ENCODE measurements at places on chromosomes 12 and 14.

DNA sequence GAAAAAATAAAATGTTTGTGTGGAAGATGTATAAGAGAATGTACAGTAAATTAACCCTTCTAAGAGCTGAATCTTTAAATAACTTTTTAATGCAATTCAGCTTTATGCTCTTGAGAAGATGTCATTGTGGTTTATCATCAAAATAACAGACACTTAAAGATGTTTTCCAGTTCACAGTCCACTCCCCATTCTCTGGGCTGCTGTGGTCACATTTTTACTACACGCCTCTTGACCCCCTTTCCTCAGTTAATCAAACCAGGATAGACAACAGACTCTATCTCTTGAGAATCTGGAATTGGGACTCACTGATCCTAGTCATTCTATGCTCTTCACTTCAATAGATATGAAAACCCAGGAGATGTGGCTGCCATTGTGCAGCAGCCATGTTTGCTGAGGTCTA lies 24.7 kb upstream of the OR6J1 start:
- no peak for DNase-seq

- no peak for DNase-seq
Observed at GRCh38 chr12:52687497-52688385, 7.5 kb upstream of the KRT1 start.

GRCh38 chr14:101001311-101002069 lies 98.0 kb upstream of the RTL1 start:
- no peak for DNase-seq

- DNase-seq = no peak
Observed at GRCh38 chr14:98665007-98665406, 607.0 kb downstream of the BCL11B start.

GRCh38 chr12:20210621-20211215 lies 157.6 kb upstream of the PDE3A start:
- no peak for DNase-seq

DNA sequence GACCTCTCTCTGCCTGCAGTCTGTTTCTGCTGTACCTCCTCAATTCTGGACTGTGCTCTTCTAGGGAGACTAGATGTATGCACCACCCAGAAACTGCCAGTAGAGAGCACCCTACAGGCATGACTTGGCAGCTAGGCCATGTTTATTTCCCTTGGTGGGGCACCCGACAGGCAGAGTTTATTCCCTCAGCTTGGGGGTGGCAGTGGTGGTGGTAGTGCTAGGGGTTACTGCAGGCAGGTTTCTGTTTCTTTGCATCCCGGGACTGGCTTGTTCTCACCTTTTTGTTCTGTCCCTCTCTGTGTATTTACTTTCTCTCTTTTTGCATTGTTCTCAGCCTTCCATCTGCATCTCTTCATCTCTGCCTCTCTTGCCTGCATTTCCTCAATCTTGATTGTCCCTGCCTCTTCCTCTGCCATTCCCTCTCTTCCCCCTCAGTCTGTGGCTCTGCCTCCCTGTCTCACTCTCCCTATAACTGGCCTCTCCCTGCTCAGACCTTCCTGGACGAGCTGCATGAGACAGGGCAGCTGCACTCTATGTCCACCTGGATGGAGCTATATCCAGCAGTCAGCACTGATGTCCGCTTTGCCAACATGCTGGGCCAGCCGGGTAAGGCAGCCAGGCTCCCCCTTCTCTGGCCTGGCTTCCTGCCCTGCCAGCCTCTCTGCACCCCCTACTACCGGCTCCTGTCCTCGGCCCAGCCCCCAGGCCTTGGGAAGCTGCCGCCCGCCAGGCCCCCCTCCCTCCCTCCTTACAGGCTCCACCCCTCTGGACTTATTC lies 13.8 kb downstream of the PRPF40B start:
- DNase-seq = peak; percentile 76

DNA sequence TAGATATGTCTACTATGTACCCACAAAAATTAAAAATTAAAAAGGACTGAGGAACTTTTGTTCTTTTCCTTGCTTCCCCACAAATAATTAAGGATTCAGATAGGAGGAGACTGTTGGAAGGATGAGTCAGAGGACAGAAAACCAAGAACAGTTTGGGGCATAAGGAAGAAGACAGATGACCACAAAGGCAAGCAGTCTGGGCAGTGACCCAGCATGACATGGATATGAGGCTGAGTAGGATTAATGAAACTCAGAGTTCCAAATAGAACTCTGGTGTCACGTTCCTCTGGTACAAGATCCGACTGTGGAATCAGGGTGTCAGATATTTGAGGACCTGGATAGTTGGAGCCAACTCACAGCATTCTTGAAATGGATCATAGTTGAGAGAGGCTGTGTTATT lies 89.3 kb upstream of the SLC38A4 start:
- no peak for DNase-seq

GRCh38 chr12:110256780-110257431 lies 24.1 kb upstream of the ATP2A2 start:
- DNase-seq = no peak

DNA sequence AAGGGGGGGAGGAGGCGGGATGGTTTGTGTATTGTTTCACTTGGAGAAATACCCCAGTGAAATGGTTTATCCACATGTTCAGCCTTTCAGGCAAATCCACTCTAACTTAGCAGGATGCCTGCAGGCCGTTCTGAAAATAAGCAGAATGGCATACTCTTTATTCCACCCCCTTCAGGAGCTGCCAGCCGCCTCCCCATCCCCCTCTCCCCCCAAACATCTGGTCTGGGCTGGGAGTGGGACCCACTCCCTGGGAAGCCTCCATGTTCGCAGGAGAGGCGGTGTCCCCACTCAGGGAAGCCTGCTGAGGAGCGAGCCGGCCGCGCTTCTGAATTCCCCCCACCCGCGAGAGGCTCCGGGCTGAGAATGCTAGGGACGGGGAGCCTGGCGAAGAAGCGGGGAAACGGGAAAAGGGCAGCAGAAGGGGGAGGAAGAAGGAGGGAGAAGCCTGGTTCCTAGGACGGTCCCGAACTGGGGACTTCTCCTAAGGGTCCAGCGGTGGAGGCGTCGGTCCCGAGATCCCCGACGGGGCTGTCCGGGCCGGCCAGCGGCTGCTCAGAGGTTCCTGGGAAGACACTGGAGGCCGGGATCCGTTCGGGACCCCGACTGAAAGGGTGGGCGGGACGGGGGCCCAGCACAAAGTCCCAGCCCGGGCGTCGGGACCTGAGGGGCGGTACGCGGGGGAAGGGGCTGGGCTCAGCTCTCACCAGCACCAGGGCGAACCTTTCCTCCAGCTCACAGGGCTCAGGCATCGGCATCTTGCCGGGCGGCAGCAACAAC lies 666 bp downstream of the FMNL3 start:
- DNase-seq = peak; percentile 13

- no peak for DNase-seq
Observed at GRCh38 chr14:68523326-68523610, 269.6 kb downstream of the ZFP36L1 start.

DNA sequence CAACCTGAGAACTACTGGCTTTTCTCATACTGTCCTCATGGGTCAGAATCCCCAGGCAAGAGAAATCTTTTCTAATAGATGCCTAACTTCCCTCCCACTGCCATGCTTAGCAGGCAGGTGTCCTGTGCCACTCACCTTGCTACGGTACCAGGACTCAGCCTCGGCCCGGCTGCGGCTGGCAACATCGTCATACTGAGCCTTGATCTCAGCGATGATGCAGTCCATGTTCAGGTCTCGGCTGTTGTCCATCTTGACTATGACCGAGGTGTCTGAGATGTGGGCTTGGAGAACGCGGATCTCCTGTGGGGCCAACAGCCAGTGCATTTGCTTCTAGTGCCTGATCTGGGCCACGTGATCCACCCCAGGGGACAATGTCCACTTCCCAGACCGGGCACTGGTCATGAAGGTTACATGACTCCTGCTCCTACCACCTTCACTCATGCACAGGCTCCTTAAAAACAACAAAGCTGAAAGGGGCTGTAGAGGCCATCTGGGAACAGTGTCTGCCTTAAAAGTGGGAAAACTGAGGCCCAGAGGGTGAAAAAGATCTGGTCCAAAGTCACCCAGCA lies 4.1 kb downstream of the KRT85 start:
- DNase-seq = no peak

DNA sequence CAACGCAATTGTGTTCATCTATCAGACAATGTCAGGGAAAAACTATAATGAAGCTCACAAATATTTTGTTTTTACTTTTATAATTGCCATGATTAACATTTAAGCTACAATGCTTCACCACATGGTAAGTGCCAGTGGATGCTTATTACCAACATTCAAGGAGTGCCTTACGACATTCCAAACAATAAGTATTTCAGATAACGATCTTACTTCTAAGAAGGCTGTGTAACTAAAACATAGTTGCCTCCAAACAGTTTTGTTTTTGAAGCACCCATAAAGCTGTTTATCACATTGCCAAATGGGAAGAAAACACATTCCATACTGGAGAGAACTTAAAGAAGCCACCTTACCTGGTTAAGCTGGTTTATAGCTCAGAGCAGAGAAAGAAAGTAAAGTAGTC lies 78.8 kb downstream of the RPS6KA5 start:
- no peak for DNase-seq

GRCh38 chr12:59459966-59460660 lies 135.7 kb upstream of the SLC16A7 start:
- no peak for DNase-seq

GRCh38 chr12:64716839-64717455 lies 42.3 kb downstream of the GNS start:
- DNase-seq = no peak

DNA sequence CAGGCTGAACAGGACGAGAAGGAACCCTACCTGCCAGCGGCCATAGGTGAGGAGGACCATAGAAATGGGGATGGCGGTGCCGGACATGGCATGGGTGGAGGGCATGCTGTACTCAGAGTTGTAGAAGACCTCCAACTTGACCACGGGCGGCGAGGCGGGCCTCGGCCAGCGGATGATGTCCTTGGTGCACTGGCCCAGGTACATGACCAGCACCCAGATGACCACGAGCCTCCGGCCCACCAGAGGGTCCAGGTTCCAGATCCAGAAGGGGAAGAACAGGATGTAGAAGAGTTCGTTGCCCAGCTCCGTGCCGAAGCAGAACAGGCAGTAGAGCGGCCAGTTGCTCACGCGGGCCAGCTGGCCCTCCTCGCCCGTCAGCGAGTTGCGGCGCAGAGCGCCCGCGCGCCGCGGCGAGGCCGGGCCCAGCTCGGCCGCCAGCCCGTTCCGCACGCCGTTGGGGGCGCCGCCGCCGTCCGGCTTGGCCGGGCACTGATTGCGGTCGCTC lies 582 bp downstream of the SGPP1 start:
- no peak for DNase-seq

DNA sequence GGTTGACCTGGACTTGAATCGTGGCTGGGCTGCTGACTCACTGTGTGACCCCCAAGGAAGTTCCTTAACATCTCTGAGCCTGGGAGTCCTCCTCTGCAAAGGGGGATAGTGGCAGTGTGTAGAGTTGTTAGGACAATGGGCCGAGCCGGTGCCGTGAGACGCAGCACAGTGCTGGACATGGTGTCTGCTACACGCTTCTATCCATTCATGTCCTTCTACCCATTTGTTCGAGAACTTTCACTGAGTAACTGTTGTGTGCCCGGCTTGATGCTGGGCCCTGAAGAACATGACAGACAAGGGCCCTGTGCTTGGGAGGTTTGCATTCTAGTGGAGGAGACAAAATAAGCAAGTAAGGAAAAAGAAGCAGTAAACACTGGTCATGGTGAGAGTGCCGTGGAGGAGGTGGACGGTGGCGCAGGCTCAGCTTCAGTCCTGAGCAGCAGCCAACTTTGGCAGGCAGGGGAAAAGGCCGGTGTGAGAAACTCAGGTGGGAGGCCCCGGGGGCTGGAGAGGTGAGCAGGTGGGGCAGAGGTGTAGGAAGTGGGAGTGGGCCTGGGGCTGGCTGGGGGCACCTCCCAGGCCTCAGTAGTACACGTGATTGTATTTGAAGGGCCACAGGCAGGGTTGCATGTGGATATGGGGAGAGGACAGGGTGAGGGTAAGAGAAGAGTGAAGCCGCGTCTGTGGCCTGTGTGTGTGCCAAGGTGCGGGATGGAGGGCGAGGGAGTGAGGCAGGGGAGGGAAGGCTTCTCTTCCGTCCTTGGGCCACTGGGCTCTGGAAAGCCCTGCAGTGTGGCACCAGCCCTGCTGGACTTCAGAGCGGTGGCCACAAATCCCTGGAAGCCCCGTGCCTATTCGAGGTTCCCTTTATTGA lies 13.8 kb downstream of the VASH1 start:
- DNase-seq = no peak

DNA sequence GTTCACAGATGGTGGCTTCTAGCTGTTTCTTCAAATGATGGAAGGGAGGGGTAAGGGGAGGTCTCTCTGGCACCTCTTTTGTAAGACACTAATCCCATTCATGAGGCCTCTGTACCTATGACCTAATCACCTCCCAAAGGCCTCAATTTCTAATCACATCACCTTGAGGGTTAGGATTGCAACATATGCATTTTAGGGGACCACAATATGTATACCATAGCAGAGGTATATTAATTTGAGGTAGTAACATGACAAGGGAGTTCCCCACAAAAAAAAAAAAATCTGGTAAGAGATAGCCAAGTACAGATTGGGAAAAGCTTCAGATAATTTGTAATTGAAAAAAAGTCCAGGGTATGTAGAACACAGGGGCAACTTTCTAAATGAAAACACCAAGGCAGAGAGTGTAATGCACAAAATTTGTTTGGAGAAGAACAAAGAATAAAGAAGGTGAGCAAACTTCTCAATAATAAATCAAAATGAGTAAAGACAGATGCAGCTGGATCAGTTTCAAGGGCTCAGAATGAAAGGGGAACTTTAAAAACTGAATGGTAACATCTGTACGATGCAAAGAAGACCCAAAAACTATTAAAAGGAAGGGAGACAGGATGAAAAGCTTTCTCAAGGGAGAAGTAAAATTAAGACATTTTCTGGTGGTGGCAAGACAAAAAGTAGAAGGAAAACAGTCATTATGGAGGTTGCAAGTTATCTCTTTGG lies 125.5 kb upstream of the DCN start:
- DNase-seq = no peak

GRCh38 chr12:95412482-95413311 lies 61.3 kb upstream of the METAP2 start:
- DNase-seq = no peak

- no peak for DNase-seq
Observed at GRCh38 chr12:104985206-104985605, 910 bp upstream of the NOPCHAP1 start.

DNA sequence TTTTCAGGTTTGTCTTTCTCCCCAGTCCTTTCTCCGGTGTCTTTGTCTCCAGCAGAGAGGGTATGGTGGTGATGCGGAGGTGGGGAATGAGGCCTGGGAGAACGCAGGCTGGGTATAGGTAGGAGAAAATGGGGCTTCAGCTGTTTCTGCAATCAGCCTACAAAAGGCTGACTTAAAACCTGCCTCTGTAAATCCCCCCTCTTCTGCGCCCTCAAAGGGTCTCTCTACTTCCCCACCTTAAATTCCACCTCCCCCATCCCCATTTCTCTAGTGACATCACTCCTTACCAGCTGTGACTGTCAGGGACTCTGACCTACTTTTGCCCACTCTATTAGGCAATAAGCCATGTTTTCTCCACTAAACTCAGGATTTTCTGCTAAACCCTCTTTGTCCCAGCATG lies 8.1 kb upstream of the RIMKLB start:
- no peak for DNase-seq

- no peak for DNase-seq
Observed at GRCh38 chr14:90239139-90239538, 17.2 kb upstream of the PSMC1 start.

GRCh38 chr14:69281450-69282169 lies 21.7 kb downstream of the GALNT16 start:
- DNase-seq = no peak

All from CD8-positive, alpha-beta T cell (primary cell).